Cerebellum (tissue), 4 donors: ENCODE measurements at places on chromosomes 3 and 15. TPM values are rescaled to one million over a fixed set of nuclear protein-coding genes. Genes with fewer than 3 reads are reported as not detected.

Gene ITGB5
- 17.1 TPM for total RNA-seq

Gene TEX264
- 12.2 TPM for total RNA-seq

Gene PAQR9
- 1.4 TPM for total RNA-seq

Gene STRA6
- 12.6 TPM for total RNA-seq

Gene CIDEC
- not detected for total RNA-seq

Gene DNAH12
- total RNA-seq = 1.7 TPM

Gene NR2E3
- 0.54 TPM for total RNA-seq

Gene MITF
- 2.0 TPM for total RNA-seq

Gene CHRNA5
- total RNA-seq = 5.1 TPM

Gene CLEC3B
- total RNA-seq = 17.1 TPM

Gene ISLR
- 41.0 TPM for total RNA-seq

Gene NANOGP8
- total RNA-seq = 0.91 TPM

Gene HESX1
- total RNA-seq = 0.27 TPM

Gene GPR27
- 15.7 TPM for total RNA-seq

Gene ANKUB1
- total RNA-seq = 0.36 TPM

Gene SPINK8
- total RNA-seq = not detected

Gene IGSF10
- 3.9 TPM for total RNA-seq

Gene DLEC1
- 1.8 TPM for total RNA-seq

Gene KY
- 2.1 TPM for total RNA-seq

Gene PCOLCE2
- total RNA-seq = 12.6 TPM

Gene GP5
- 0.09 TPM for total RNA-seq

Gene HTR3C
- total RNA-seq = not detected

Gene CCR8
- not detected for total RNA-seq

Gene MOBP
- 0.73 TPM for total RNA-seq

Gene TMEM212
- total RNA-seq = not detected

Gene PPP1R14D
- not detected for total RNA-seq

Gene TTC23
- total RNA-seq = 19.7 TPM

Gene AGTR1
- 7.1 TPM for total RNA-seq

Gene SLC25A26
- 11.5 TPM for total RNA-seq

Gene MYLK
- 11.9 TPM for total RNA-seq

Gene ACSBG1
- 3.1 TPM for total RNA-seq

Gene DCBLD2
- 55.3 TPM for total RNA-seq

Gene SIDT1
- 37.4 TPM for total RNA-seq

Gene ANKRD63
- total RNA-seq = 0.27 TPM

Gene CLDN16
- total RNA-seq = not detected

Gene BNC1
- total RNA-seq = 0.18 TPM

Gene LNP1
- total RNA-seq = 7.9 TPM

Gene AMT
- total RNA-seq = 3.9 TPM

Gene SLC38A3
- total RNA-seq = 6.2 TPM

Gene SPINT1
- 7.7 TPM for total RNA-seq

Gene SNRPA1
- 18.1 TPM for total RNA-seq

Gene CISH
- 1.4 TPM for total RNA-seq

Gene KBTBD8
- total RNA-seq = 9.0 TPM

Gene TICRR
- 5.7 TPM for total RNA-seq

Gene CCDC191
- 8.8 TPM for total RNA-seq

Gene SH3GL3
- 23.7 TPM for total RNA-seq

Gene PLA1A
- total RNA-seq = 0.73 TPM

Gene CHRD
- 10.3 TPM for total RNA-seq
